Right ventricle myocardium superior (tissue), 1 donor: ENCODE measurements at places on chromosomes 5 and 9. TPM values are rescaled to one million over a fixed set of nuclear protein-coding genes. Genes with fewer than 3 reads are reported as not detected.

FGF1 gene
- 42.7 TPM for total RNA-seq

DNA sequence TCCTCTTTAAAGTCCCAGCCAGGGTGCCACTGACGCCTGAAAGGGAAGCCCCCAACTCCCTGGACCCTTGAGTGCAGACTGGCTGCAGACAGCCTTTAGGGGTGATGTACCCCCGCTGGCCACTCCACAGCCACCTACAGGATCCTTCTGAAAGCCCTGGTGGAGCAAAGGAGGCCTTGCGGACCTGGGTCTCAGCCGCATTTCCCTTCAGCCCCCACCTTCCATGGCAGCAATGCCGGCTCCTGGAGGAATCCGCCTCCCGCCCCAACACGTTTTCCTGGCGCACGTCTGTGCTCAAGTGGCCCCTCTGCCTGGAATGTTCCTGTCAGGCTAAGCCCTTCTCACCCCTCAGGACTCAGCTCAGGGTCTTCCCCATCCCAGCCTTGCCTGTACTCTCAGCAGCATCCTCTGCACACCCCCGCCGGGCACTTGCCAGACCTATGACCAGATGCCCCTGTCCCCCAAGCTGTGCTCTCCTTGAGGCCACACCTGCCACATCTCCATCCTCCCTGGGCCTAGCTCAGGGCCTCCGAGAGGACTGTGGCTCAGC is 134.1 kb upstream of the RAPGEF1 start:
- no peak for DNase-seq

- no peak for DNase-seq
Observed at GRCh38 chr5:40437452-40437861, 242.3 kb upstream of the PTGER4 start.

IFNA21 gene
- total RNA-seq, result not detected

GRCh38 chr9:4005896-4006295 is 294.0 kb downstream of the GLIS3 start:
- no peak for DNase-seq

- no peak for DNase-seq
Observed at GRCh38 chr5:398475-399295, 44.3 kb upstream of the EXOC3 start.

NFIB gene
- total RNA-seq, result 104 TPM

STPG3 gene
- total RNA-seq, result 1.3 TPM

MACROH2A1 gene
- total RNA-seq, result 102 TPM

SLC46A2 gene
- total RNA-seq, result not detected

GRCh38 chr5:80822640-80823039 is 137.5 kb upstream of the RASGRF2 start:
- no peak for DNase-seq

LAMC3 gene
- 0.03 TPM for total RNA-seq

EIF4E1B gene
- not detected for total RNA-seq

BNC2 gene
- 3.9 TPM for total RNA-seq

DNA sequence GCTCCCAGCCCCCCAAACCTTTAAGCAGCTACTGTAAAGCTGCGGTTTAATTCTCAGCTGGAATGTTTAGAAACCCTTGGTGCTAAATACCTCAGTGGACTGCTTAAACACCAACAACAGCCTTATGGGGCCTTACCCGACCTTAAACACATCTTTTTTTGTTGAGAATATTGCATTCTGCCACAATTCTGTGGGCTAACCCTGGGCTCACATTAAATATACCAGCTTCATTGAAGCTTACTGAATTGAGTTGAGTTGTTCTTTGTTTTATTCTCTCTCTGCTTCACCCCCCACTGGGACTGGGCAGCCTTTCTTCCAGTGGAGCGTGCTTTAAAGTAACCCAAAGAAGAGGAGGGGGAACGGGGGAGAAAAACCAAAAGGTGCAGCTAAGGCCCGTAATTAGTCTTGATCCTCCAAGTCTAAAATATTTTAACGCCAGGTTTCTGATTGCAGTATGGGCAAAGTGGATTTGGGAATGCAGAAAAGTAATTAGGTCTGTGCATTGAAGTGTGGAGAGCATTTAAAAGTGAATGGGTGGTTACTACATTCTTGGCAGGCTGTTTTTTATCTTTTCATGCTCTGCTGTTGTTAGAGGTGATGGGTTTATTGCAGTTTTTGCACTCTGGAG is 281.2 kb downstream of the NR2F1-AS1 start:
- no peak for DNase-seq

DNA sequence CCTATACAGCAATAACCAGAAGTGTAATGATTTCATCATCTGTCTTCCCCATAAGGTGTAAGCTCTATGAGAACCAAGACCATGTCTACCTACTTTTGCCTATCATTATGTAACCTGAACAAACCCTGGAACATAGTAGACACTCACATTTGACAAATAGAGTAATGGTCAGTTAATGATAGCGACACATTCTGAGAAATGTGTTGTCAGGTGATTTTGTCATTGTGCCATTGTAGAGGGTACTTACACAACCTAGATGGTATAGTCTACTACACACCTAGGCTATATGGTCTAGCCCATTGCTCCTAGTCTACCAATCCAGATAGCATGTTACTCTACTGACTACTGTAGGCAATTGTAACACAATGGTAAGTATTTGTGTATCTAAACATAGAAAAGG is 22.3 kb upstream of the WDR41 start:
- DNase-seq, result no peak
